ENCODE measurements at places on chromosomes 7 and 10.

DNA sequence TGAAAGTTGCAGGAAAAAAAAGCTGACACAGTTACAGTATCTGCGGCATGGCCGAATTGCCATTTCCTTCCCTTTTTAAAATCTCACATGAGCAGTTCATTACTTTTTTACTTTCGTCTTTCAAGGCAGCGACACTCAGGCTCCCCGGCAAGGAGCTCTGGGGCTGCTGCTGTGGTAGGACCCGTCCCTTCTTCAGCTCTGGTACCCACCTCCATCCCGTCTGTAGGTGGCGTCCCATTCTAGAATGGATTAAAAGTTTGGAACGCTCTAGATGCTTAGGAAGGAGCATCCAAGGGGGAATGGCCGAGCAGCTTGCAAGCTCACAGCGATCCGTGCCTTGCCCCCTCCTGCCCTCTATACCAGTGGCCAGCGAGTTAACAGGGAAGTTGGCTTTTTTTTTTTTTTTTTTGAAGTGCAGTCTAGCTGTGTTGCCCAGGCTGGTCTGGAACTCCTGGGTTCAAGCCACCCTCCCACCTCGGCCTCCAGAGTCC lies 22.8 kb upstream of the TTYH3 start:
- DNase-seq: peak; percentile 87

- DNase-seq: peak; percentile 52
These were observed 472 bp downstream of the PDAP1 start for GRCh38 chr7:99407872-99408378.

DNA sequence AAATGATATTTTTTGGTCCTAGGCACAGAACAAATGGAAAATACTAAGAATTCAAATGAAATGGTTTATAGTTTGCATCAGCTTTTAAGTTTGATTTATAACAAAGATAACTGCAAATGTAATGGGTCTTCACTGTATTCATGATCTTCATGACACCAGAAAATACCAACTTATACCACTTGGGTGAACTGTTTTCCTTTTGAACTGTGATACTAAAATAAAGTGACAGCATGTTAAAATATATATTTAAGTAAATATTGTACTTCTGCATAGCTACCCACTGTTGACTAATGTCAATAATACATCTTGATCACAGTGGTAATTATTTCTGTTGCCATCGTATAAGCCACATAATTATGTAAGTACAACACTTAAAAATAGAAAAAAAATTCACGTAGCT lies 442.0 kb upstream of the ANKRD30A start:
- DNase-seq: no peak

GRCh38 chr10:114501650-114502049 lies 97.3 kb upstream of the AFAP1L2 start:
- no peak for DNase-seq

GRCh38 chr10:90087197-90088023 lies 386.0 kb downstream of the KIF20B start:
- no peak for DNase-seq

- DNase-seq: no peak
These were observed 217.8 kb downstream of the PTPRN2 start for GRCh38 chr7:158369866-158370265.

DNA sequence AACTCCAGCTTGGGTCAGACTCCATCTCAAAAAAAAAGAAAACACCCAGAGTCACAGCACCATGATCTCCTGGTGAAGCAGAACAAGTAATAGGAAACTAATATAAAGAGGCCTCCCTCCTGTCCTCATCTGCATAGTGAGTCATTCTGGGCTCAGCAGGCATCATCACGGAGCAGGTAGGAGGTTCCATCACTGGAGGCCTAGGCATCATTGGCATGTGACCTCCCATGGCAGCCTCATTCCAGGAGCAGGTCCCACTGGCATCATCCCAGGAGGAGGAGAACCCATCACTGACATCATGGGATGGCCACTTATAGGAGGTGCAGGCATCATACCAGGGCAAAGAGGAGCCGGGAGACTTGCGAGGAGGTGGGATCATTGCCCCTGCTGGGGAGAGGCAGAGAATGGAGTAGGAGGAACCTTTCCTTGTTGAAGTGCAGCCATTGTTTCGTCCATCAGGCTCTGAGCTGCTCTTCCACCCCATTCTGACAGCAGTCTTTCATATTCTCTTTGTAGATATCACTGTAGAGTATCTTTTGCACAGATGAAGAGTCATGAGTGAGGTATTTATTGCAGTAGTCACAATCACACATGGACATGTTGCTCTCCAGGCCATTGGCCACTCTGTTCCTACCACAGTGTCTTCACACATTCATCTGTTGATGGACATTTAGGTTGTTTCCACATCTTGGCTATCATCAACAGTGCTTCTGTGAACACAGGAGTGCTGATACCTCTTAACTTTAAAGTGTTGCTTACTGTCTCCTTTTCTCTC lies 73.8 kb downstream of the OSBPL3 start:
- DNase-seq: no peak

GRCh38 chr10:104330168-104331110 lies 7.8 kb downstream of the ITPRIP start:
- peak; percentile 29 for DNase-seq

- DNase-seq: no peak
These were observed 516.1 kb downstream of the CCSER2 start for GRCh38 chr10:84844461-84844860.

DNA sequence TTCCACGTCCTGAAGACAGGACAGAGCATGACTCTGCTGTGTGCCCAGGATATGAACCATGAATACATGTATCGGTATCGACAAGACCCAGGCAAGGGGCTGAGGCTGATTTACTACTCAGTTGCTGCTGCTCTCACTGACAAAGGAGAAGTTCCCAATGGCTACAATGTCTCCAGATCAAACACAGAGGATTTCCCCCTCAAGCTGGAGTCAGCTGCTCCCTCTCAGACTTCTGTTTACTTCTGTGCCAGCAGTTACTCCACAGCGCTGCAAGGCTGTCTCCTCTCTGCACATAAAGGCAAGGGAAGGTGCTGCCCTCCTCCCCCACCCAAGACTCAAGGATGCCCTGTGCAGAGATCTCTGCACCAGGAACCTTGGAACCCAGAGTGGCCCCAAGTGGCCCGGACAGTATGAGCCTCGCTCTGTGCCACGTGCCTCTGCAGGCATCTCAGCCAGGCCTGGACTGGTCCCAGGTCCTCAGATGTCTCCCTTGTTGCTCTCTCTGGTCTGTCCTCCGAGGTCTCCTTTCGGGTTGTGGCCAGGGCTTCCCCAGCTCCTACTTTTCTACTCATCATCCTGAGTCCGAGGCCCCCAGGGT lies 230.3 kb upstream of the PRSS58 start:
- no peak for DNase-seq

DNA sequence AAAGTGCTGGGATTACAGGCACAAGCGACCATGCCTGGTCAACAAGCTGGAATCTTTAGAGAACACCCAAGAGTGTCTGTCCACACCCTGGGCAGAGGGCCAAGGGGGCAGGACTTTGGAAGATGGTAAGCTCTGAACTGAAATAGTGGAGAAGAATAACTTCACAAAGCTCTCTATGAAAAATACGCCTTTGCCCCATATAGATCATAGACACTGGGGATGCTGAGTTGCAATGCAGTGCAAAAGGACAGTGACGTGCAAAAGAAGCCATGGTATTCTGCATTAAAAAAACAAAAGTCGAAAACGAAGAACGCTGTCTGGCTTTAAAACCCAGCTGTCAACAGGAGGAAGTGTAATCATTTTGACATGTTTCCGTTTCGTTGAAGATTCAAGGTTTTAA lies 353.6 kb downstream of the CALN1 start:
- DNase-seq: peak; percentile 19

- DNase-seq: no peak
These were observed 789.4 kb downstream of the TYW1 start for GRCh38 chr7:67786021-67786420.

- no peak for DNase-seq
These were observed 42.6 kb downstream of the UNC5B start for GRCh38 chr10:71254834-71255549.

GRCh38 chr10:11274452-11274851 lies 256.8 kb downstream of the CELF2 start:
- no peak for DNase-seq

GRCh38 chr10:132058793-132059759 lies 6.7 kb upstream of the JAKMIP3 start:
- no peak for DNase-seq

GRCh38 chr10:11444155-11444530 lies 167.3 kb downstream of the USP6NL start:
- no peak for DNase-seq

GRCh38 chr7:151275813-151276577 lies 27.5 kb upstream of the SMARCD3 start:
- no peak for DNase-seq

- peak; percentile 71 for DNase-seq
These were observed 82.6 kb downstream of the PIP4K2A start for GRCh38 chr10:22631646-22632278.

GRCh38 chr7:20449176-20449575 lies 118.5 kb downstream of the ITGB8 start:
- peak; percentile 92 for DNase-seq

- peak; percentile 71 for DNase-seq
These were observed 7.6 kb upstream of the GRID2IP start for GRCh38 chr7:6558837-6559236.

DNA sequence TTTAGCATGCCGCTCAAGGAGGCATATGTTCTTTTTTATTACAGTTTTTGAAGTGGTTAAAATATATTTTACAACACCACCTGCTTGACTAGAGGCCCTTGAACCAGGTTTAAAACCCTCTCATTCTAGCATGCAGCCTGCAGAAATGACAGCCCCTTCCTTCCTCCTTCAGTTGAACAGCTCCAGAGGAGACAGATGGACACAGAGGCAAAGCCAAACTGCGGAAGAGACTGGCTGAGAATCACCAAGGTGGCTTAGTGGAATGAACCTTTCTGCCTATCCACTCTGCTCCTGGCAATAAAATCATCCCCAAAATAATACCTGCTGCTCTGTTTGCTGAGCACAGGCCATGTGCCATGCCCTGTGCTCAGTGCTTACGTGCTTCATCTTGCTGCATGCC lies 23.9 kb upstream of the PLPP4 start:
- DNase-seq: no peak

- no peak for DNase-seq
These were observed 325.5 kb downstream of the SFMBT2 start for GRCh38 chr10:7085147-7085912.

DNA sequence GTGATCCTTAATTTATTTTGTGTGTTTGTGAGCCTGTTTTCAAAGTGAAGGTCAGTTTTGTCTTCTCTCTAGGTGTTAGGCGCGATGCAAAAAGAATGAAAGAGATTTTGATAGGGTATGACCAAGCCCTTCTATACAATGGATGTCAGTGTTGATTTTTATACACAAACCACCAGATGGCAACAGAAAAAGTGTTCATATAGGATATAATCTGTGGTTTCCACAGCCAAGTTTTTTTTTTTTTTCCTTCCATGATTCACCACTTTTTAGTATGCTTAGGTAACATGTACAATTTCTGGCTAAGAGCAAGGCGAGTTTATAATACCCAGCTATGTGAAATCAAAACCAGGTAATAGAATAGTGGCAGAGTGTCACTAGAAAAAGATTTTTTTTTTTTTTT lies 8.1 kb downstream of the SDK1 start:
- no peak for DNase-seq

- DNase-seq: no peak
These were observed 49.9 kb upstream of the TMEM26 start for GRCh38 chr10:61503051-61503450.

DNA sequence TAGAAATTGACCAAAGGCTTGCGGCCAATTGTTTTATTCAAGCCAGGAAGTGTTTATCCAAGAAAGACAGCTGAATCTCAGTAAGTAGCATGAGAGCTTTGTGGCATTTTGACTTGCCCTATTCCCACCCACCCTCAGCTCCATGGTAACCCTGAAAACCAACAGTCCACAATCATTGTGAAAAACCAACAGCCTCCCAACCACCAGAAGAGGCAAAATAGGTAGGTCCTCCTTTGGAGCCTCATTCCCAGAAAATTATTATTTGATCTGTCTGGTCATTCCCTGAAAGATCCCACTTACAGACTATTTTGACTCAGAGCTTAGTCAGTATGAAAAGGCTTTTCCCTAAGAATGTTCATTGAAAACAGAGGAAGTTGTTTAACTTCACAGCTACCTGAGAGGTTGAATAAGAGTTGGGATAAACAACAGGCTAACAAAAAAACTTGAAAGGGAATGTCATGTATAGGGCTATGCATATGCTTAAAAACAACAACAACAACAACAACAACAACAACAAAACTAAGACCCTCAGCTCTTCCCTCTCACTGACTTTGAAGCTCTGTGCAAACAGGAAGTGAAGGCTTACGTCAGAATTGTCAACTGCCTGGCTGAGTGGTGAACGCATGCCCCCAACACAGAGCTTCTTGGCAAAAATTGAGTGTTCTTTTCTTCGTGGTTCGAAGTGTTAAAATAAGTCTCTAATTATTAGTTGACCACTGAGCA lies 11.2 kb downstream of the KPNA7 start:
- no peak for DNase-seq

- DNase-seq: peak; percentile 39
These were observed 27.0 kb downstream of the DLD start for GRCh38 chr7:107917763-107918651.

GRCh38 chr7:38934051-38934450 lies 25.1 kb upstream of the VPS41 start:
- no peak for DNase-seq

DNA sequence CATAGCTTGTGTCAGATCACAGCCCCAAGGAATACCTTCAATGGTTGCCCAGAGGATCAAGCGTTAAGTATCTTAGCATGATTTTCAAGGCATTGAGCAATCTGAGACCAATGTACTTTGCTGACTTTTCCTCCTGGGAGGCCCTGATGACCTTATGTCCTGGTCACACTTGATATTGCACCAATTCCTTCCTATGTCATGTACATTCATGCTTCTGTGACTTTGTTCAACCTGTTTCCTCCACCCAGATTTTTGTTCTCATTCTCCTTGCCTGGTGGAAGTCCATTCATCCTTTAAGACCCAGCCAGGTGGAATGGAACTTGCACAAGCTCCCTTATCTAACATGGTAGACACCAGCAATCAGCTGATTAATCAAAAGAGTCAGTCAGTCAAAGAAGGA lies 160.8 kb downstream of the PFKFB3 start:
- DNase-seq: peak; percentile 73

- no peak for DNase-seq
These were observed 157.0 kb downstream of the TPST1 start for GRCh38 chr7:66362136-66362535.

- peak; percentile 95 for DNase-seq
These were observed 50.9 kb downstream of the INPP5A start for GRCh38 chr10:132588301-132589013.

DNA sequence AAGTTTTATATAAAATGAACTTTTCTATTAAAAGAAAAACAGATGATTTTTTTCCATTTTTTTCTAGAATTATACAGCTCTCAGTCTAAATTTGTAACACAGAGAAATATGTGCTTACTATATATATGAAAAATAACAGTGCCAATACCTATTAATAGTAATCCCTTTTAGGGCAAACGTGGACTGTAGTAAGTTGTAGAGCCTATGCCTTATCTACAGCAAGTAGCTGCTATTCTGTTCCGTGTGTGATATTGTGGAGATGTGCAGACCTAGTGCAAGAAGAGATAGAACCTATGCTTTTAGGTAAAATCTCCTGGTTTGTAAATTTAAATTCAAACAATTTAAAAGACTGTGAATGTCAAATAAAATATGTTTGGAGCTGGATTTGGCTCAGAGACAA lies 72.9 kb downstream of the FAS start:
- DNase-seq: no peak

GRCh38 chr7:50615519-50616080 lies 50.4 kb upstream of the DDC start:
- DNase-seq: no peak
